Activated T-helper 1 cell treated with Interleukin-2 at 50 U/mL for 16 hours (primary cell): ENCODE measurements at places on chromosomes 3 and 15.

DNA sequence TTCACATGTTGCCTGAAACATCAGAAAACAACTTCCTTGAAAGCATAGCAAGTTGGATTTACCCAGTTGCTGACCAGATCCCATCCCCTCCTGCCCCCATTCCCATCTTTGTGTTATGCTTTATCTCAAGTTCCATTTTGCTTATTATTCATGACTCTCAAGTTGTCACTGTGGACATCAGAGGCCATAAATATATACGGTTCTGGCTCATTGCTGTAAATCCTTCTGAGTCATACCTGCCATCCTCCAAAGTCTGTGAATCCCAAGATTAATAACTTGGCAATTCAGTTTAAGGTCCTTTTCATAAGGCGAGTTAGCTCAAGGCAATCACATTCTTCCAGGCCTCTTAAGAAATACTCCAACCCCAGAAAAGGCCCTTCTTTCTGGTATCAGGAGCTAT, 126.2 kb upstream of the C2CD4B start:
- DNase-seq, result no peak

DNA sequence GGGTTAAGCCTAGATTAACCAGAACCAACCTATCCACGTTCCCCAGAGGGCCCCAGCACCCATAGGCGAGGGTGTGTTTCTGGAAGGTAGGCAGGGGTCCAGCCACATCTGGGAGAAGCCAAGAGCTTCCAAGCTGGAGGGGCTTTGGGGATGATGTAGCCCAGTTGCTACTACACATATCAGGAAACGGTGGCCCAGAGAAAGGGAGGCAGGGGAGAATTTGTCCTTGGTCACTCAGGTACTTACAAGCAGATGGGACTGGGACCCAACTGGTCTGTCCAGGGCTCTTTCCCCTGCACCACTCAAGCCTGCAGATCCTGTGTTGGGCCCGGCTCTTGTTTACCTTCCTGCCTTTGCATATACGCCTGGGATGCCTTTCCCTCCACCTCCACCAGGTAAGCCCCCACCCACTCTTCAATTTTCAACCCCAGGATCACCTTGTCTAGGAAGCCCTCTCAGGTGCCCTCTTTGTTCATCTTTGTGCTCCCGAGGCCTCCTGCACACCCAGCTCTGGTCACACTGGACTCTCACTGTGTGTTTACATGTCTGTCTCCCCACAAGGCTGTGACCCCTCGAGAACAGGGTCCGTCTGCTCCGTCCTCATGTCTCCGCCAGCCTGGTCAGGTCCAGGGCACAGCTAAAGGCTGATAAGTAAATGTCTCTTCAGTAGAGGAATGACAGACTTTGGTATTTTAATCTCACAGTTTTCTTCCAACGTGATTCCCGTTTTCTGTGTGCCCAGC, 204.4 kb upstream of the LINGO1 start:
- DNase-seq, result no peak

- no peak for DNase-seq
Measured at GRCh38 chr15:60115579-60116380, 111.7 kb downstream of the FOXB1 start.

DNA sequence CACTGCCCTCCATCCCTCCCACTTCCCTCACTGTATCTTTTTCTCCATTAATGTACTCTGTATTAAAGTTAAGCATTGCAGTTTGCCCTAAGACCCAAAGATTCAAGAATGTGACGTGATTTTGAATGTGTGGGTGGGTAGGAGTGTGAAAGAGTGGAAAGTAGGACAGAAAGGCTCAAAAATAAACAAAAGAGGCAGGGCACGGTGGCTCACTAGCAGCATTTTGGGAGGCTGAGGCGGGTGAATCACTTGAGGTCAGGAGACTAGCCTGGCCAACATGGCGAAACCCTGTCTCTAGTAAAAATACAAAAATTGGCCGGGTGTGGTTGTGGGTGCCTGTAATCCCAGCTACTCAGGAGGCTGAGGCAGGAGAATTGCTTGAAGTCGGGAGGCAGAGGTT, 18.4 kb downstream of the TFRC start:
- no peak for DNase-seq

DNA sequence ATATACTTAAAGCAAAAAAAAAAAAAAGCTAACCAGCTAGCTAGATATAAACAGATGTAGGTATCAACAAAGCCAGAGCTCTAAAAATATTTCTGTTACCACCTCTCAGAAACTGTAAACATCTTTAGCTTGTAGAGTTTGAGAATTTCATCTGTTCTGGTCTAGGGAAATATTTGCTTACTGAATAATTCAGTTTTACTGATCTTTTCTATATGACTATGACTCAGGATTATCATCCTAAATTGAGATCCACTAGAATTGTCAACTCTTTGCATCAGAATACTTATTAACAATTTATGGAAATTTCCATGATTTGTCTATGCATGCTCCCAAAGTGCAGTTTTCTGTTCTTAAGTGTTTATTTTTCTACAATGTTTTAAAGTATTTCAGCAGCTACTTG, 517.3 kb downstream of the DIPK2A start:
- no peak for DNase-seq

DNA sequence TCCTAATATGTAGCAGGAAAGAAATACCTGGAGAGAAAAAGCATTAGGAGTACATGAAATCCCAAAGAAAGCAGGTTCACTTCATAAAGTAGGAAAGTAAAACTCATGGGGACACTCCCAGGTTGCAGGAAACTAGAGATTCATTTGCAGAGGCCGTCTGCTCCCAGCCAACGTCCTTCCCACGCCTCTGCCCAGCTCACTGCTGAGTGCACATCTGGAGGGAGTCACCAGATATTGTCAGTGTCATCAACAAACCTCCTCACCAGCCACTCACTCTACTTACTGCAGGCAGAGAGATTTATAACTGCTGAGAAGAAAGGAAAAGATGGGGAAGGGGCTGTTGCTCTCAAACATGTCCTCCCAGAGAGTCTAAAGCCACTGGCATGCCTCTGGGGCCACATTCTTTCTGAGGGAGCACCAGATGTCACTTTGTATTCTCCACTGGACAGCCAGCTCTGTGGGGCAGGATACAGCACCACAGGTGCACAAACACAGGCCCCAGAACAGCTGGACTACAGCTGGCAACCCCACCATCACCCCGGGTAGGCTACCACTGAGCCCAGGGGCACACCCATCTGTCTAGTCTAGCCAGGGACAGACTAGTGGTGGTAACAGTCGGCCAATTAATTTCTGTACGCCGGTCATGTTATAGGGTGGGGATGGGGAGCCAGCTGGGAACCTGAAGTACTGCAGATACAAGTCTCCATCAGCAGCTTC, 64.5 kb downstream of the NPTN start:
- no peak for DNase-seq

DNA sequence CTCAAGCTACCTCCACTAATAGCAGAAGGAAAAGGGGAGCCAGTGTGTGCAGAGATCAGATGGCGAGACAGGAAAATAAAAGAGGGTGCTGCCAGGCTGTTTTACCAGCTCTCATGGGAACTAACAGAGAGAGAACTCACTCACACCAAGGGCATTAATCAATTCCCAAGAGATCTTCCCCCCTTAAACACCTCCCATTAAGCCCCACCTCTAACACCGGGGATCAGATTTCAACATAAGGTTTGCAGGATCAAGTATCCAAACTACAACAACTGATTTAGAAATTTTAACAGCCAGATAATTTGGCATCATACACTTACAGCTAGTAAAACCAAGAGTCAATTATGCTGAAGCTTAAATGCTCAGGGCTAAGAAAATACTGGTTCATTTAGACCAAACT, 18.9 kb downstream of the CD200 start:
- DNase-seq, result no peak

DNA sequence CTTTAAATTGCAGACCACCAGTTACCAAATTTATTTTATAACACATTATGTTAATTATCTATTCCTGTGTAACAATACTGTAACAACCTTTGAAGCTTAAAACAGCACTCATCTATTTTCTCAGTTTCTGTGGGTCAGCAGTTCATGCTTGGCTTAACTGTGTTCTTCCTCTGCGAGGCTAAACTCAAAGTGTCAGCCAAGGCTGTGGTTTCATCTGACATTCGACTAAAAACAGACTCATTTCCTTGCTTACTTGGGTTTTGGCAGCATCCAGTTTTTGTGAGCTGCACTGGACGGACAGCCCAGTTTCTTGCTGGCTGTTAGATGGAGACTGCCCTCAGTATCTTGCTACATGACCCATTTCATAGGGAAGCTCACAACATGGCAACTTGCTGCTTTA, 247.3 kb upstream of the KCNH8 start:
- no peak for DNase-seq

- DNase-seq, result no peak
Measured at GRCh38 chr3:157589211-157589610, 86.0 kb upstream of the VEPH1 start.

DNA sequence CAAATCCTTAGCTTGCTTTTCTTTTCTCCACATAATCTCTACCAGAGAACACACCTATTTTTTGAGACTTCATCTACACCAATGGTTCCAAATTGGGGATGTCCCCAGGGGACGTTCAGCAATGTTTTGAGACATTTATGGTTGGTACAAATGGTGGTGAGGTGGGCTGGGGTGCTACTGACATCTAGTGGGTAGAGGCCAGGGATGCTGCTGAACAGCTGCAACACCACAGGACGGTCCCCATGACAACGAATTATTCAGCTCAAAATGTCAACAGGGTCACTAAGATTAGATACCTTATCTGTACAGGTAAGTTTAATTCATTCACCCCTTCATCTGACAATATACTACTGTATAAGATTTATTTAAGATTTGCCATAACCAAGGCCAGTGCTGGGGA, 14.4 kb downstream of the GK5 start:
- no peak for DNase-seq

DNA sequence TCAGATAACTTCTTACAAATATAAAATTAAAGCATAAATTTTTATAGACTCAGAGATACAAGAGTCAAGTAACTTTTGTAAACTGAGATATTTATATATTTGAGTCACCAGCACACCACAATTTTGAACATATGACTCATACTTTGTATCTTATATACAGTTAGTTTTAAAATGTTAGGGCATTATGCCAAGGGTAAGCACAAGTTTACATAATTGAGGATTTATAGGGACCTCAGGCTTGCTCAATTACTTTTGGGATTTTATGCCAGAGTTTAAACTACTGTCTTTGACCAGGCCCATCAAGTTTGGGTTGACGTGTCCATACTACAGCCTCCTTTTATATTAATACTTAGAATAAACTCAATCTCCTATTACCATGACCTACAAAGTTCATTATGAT, 7.4 kb upstream of the FGF7 start:
- no peak for DNase-seq

- DNase-seq, result no peak
Measured at GRCh38 chr3:113151461-113152031, 59.8 kb upstream of the BOC start.

GRCh38 chr3:12687948-12688347, 24.0 kb upstream of the RAF1 start:
- no peak for DNase-seq

DNA sequence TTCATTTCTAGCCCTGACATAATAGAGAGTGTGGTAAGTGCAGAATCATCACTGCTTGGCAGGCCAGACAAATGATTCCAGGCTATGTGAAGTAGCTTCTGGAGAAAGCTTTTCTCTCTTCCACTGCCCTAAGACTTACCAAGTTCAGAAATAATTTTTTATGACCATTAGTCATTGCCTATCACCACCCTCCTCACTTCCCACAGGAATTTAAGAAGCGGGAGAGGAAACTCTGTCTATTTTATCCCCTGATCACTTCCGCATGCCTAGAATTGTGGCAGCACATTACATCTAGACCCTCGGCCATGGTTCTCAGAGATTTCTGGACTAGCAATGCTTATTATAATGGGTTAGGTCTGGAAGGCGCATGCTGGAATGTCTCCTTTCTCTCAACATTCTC, 397.8 kb upstream of the NR2F2 start:
- DNase-seq, result no peak

DNA sequence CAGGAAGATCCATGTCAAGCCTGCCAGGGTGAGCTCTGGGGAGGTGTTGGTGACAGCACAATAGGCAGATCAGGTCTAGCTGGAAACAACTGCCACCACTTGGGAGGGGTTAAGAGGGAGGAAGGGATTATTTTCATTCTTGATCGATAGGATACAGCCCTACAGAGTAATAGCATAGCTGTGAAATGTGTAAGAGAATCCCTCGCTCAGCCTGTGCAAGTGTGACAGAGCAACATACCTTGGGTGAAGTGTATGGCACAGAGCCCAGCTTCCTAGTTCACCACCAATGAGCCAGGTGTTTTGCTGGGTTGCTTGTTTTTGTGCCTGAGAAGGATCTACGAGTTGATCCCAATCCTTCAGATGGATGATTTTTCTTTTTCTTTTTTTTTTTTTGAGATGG, 9.2 kb upstream of the DCUN1D1 start:
- no peak for DNase-seq

- DNase-seq, result no peak
Measured at GRCh38 chr3:23611737-23612295, 193.9 kb upstream of the UBE2E1 start.

GRCh38 chr15:39312984-39313383, 267.9 kb upstream of the THBS1 start:
- no peak for DNase-seq

DNA sequence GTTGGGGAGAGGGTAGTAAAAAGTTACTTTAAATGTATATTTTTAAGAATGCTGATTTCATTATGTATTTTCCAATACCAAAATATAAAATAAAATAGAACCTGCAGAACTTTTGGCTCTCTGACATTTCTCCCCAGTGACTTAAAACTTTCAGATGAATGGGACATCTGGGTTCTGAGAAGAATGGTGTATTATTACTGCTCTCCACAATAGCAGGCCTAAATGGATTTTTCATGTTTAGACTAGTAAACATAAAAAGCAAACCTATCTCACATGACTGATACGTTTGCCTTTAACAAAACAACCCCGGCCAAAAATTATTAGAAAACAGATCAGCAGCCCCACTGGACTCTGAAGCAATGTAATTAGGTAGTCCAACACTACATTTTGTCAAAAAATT, 73.8 kb downstream of the FHIT start:
- no peak for DNase-seq

GRCh38 chr3:37556789-37557301, 304.8 kb upstream of the CTDSPL start:
- DNase-seq, result no peak

- DNase-seq, result no peak
Measured at GRCh38 chr3:69181592-69182211, 59.3 kb upstream of the LMOD3 start.

- DNase-seq, result no peak
Measured at GRCh38 chr15:66848116-66848515, 146.1 kb downstream of the SMAD6 start.

GRCh38 chr3:193872265-193872753, 263.6 kb upstream of the HES1 start:
- DNase-seq, result no peak

- no peak for DNase-seq
Measured at GRCh38 chr3:136819392-136819730, 435 bp downstream of the SLC35G2 start.

- no peak for DNase-seq
Measured at GRCh38 chr3:33331414-33331813, 54.2 kb downstream of the FBXL2 start.

GRCh38 chr15:47516558-47516957, 200.7 kb upstream of the SEMA6D start:
- DNase-seq, result no peak

- no peak for DNase-seq
Measured at GRCh38 chr15:99732124-99732750, 1.0 kb downstream of the LYSMD4 start.

- no peak for DNase-seq
Measured at GRCh38 chr3:177523872-177524438, 326.7 kb upstream of the TBL1XR1 start.
